ENCODE measurements at places on chromosomes 12 and 14.

DNA sequence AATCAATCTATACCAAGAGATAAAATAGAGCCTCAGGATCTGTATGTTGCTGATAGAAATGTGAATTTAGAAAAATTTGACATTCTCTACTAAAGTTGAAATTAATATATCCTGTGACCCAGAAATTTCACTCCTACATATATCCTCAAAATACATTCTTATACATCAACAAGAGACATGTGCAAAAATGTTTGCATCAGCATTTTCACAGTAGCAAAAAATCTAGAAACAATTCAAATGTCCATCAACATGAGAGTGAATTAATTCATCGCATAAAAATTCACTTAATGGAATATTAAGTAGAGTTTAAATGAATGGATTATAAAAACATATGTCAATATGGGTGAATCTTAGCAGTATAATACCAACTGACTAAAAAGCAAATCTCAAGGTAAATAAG, 80.8 kb downstream of the GPR65 start:
- DNase-seq: no peak

DNA sequence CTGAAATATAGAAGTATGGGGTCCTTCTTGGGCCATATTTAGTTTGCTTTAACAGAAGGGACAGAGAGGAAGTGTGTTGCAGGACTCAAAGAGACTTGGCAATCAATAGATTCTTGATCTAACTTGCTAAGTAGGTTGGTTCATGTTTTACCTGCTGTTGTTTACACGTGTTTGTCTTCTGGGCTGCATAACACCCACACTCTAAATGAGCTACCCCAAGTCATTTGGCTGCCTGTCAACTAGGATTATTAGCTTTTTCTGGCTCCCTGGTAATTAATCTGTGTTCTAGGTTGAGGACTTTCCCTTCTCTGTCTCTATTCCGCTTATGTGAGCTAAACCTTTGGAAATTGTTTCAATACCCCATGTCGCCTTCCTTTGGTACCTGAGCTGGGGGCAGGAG, 10.1 kb upstream of the TBPL2 start:
- DNase-seq: no peak

- DNase-seq: no peak
Observed at GRCh38 chr12:13945641-13946040, 35.8 kb downstream of the GRIN2B start.

DNA sequence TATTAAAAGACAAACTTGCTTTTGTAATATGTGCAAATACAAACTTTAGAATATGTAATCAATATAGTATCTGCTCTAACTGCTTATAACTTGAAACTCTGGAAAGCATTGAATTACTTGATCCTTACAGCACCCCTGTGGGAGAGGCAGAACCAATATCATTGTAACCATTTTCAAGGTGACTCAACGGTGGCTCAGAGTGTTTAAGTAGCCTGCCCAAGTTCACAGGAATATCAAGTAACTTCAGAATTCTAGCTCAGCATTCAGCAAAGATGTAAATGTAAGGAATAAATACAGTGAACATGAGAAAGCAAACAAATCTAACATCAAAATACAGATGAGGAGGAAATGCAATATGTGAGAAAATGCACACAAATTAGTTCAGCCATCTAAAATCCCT, 264.6 kb downstream of the NELL2 start:
- no peak for DNase-seq

DNA sequence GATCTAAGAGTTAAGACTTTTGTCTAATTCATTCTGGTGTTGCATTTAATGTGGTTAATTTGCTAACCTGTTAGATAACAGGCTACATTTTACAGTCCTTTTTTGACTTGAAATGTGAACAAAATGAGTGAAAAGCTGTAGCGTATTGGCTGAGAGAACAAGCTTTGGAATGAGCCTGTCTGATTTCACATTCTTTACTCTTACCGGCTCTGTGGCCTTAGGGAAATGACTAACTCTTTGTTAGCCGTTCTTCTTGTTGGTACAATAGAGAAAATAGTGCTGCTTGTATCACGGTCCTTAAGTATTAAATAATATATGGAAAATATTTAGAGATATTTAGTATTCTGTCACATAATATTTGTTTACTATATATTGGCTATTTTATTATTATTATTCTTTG, 1.9 kb downstream of the MNAT1 start:
- no peak for DNase-seq

- DNase-seq: peak; percentile 50
Observed at GRCh38 chr12:3418609-3419390, 72.2 kb upstream of the PRMT8 start.

GRCh38 chr12:76781321-76781720, 17.4 kb downstream of the ZDHHC17 start:
- DNase-seq: no peak

DNA sequence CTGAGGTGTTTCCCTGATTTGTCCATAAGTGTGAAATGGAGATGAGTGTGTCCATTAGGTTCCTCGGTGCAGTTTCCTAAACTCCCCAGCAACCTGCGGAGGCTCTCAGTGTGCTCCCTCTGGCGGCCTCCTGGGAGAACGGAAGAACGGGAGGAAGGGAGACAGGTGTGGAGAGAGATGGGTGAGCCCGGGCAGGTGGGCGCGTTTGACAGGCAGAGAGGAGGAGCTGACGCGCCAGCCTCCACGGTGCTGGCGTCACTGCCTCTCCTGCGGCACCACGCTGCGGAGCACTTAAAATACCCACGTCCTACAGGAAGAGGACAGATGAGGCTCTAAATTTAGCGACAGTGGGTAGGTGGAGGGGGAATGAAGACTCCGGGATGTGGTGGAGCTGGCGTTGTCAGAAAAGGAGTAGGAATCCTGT, 26.8 kb upstream of the PEX5 start:
- DNase-seq: peak; percentile 87

DNA sequence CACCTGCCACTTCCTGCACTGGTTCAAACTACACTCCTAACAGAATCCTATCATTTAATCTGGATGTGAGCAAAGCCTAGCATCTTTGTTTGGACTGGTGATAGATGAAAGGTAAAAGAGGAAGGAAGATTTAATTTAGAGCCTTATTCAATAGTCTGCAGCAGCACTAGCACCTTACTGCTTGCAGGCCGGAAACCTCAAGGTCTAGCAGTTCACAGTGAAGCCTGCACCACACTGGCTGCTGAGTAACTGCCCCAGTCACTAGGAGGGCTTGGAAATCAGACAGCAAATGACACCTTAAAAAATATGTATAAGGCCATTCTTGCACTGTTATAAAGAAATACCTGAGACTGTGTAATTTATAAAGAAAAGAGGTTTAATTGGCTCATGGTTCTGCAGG, 358.0 kb downstream of the DAD1 start:
- DNase-seq: no peak

- DNase-seq: peak; percentile 98
Observed at GRCh38 chr14:49959822-49960408, 67.0 kb downstream of the ARF6 start.

All from NCI-H1417 (cell line).